ENCODE measurements at places on chromosomes 3 and 15.
A peak's percentile ranks its signal among the peaks of the same experiment; 100 is the strongest.

DNA sequence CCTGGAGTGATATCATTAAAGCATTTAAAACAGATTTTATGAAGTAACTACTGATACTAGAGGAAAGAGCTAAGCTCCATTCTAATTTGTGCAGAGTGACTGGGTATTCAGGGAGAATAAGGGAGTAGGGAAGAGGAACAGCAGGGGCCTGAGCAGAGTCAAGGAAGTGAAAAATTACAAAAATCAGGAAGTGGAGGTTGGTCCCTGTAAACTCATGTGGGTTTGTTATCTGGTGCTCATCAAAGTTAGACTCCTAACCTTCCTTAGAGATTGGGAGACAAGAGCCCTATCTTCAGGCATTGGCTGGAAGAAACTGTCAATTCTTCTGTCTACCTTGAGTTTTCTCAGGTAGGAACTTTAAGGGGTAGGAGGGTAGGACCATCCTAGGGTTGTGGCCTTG is 82.5 kb downstream of the NEK11 start:
- DNase-seq = no peak

DNA sequence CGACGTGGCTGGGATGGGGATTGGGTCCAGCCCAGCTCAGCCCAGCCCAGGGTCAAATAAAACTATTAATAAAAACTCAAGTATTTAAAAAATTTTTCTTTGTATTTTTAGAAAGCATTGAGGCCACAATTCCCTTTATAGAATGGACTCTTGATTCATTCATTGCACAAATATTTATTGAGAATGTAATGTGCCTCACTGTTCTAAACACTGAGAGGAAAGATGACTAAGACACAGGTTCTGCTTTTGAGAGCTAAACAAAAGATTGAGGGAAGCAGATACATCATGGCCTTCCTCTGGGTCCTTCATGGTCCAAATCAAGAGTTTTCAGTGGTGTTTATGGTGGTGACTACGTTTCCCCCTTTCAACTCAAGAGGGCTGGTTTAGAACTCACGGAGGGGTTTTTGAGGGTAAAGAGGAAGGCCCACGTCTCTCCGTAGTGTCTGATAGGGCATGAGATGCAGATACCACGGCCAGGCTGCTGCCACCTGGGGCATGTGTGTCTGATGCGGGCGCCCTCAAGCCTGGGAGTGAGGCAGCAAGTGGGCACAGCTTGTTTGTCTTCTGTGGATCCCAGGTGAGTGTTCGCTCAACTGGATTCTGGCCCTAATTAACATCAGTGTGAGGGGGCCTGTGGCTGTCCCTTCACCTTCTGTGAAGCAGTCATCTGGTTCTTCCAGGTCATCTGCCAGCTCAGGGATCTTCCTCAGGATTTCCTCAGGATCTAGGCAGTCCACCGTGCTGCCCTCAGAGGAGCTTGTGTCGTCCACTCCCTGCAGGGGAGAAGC is 73.5 kb upstream of the SCN5A start:
- no peak for DNase-seq

GRCh38 chr3:45498532-45498931 is 96.0 kb upstream of the LIMD1 start:
- DNase-seq = no peak

- no peak for DNase-seq
Measured at GRCh38 chr3:13015286-13016082, 57.7 kb downstream of the IQSEC1 start.

GRCh38 chr15:69673291-69673881 is 220.8 kb downstream of the RPLP1 start:
- no peak for DNase-seq

- no peak for DNase-seq
Measured at GRCh38 chr3:153328690-153329089, 166.7 kb downstream of the RAP2B start.

- DNase-seq = no peak
Measured at GRCh38 chr3:47885168-47885567, 82.2 kb downstream of the DHX30 start.

DNA sequence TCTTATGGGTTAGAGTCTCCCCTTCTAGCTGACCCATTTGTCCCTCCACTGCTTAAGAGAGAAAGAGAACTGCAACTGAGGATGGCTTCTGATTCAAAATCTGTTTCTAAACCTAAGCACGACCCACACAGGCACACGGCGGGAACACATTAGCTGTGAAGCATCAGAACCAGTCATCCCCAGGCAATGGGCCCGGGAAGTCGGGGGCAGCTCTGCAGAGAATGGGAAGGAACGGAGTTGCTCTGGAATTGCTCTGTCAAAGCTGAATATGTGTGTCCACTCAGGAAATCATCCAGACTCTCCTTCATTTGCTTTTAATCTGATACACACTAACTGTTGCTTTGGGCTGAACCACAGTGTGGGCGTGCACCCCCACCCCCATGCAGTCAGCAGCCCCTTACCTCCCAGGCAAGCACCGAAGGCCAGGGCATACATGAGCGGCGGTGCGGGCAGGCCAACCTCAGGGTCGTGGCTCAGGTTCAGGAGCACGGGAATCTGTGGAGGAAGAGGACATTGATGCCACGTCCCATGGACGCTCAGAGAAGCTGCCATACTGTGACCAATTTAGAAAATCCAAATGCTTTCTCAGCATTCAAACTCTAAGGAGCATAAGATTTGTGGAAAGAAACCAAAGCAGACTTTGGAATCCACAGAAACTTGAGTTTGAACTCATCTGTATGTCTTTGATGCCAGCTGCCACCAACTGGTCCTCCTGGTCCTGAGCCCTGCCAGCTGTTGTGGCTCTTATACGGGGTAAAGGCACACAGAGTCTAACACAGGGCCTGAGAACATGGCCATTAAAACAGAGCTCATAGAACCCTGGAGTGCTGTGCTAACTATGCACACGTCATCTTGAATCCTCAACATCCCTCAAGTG is 247.9 kb downstream of the OCA2 start:
- DNase-seq = no peak

DNA sequence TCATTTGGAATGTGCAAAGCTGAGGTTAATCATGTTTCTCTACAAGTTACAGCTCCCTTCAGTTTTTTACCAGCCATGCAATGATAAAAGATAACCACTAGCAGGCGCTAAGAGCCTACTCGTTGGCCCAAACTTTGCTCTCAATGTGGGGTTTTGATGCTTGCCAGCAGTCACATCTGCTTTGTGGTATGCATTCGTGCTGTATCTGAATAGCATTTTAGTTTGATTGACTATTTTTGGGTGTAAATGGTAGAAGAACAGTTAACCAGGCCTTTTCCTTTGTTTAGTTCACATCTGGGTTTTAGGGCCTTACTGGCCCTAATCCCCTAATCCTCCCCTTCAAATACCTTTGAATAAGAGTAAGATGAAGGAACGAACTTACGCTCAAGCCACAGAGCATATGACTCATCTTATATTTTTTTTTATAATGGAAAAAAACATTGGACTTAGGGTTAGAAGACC is 4.4 kb upstream of the CLDN11 start:
- peak; percentile 44 for DNase-seq

GRCh38 chr3:122257644-122258364 is 67.2 kb upstream of the CSTA start:
- DNase-seq = no peak

- no peak for DNase-seq
Measured at GRCh38 chr15:101528108-101528916, 38.8 kb upstream of the PCSK6 start.

GRCh38 chr15:85329561-85330422 is 50.6 kb upstream of the AKAP13 start:
- no peak for DNase-seq

- DNase-seq = no peak
Measured at GRCh38 chr3:57518276-57518915, 25.7 kb downstream of the DNAH12 start.

- no peak for DNase-seq
Measured at GRCh38 chr3:166360720-166361119, 523.5 kb upstream of the BCHE start.

- no peak for DNase-seq
Measured at GRCh38 chr15:27500206-27500605, 529.2 kb downstream of the GABRG3 start.

- no peak for DNase-seq
Measured at GRCh38 chr3:138405486-138405885, 28.9 kb upstream of the ESYT3 start.

DNA sequence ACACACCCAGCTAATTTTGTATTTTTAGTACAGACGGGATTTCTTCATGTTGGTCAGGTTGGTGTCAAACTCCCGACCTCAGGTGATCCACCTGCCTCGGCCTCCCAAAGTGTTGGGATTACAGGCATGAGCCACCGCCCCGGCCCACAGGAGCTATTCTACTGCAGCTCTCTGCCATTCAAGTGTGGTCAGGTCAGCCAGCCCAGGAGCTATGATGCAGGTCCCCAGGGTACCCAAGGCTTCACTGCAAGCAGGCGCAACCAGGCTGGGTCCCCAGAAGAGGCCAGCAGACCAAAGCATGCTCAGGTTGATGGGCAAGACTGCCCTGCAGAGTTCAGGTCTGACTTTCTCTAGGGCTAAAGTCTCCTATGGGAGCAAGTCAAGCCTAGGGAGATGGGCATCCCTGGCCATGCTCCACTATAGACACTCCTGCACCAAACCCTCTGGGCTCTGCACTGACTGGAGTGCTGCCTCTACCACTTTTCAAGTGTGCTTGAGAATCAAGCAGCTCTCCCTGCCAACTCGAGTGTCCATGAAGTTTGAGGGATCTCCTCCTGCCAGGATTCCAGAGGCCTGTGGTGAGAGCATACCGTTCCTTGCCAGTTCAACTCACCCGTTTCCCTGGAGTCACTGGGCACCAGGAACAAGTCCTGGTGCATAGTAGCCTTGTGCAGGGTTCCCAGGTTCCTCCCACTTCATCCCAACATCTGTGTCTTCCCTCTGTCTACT is 30.9 kb downstream of the MYO9A start:
- DNase-seq = no peak

DNA sequence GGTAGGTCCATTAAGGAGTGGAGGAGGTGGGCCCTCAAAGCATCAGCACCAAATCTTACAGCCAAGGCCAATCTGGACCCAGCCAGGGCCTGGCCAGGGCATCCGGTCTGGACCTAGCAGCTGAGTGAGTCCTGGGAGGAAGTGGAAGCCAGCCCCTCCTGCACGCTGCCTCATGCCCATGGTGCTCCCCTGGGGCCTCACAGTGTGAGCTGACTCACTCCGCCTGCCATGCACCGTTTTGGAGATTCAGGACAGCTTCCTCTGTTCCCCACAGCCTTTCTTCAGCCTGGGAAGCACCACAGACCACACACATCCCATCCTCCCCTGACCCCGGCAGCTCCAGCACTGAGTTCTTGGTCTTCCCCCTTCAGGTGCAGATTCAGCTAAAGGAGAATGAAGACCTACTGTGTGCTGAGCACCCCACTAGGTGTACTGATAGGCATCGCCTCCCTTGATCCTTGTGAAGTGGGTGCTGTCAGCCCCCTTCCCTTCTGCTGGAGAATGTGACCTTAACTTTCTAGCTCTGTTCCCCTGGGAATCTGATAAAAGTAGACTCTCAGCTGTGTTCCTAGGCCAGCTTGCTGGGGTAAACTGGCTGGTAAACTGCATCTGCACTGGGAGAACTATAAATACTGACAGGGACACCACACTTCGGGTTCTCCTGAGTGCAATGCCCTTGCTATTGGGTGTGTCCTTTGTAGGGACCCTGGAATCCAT is 36.8 kb upstream of the SEC13 start:
- DNase-seq = no peak

DNA sequence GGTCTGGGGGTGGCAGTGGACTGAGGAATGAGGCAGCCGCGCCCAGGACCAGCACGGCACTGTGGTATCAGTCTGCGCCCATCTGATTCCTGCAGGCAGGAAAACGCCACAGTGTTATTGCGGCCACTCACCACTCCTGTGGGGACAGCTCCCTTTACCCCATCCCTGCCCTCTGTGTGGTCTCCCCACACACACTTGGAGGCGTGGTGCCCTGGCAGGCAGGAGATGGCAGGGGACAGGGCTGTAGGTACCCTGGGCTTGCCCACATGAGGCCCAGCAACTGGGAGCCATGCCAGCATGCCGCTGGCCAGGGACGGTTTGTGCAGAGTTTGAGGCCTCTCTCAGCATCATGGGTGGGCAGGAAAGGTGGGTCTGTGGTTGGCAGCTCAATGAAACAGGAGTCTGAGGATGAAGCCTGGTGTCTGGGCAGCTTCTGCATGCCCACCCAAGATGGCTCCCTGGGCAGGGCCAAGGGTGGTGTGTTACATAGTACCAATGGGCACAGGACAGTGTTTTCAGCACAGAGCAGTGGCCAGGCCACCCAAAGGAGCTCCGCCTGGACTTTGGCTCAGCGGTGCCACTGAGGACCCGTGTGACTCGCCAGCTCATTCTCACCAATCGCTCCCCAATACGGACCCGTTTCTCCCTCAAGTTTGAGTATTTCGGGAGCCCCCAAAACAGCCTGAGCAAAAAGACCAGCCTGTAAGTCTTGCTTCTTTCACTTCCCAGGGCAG is 27.2 kb downstream of the ACAA1 start:
- DNase-seq = no peak

GRCh38 chr3:69867941-69868505 is 128.8 kb downstream of the MITF start:
- DNase-seq = no peak

- DNase-seq = no peak
Measured at GRCh38 chr15:88091444-88092016, 165.0 kb downstream of the NTRK3 start.

DNA sequence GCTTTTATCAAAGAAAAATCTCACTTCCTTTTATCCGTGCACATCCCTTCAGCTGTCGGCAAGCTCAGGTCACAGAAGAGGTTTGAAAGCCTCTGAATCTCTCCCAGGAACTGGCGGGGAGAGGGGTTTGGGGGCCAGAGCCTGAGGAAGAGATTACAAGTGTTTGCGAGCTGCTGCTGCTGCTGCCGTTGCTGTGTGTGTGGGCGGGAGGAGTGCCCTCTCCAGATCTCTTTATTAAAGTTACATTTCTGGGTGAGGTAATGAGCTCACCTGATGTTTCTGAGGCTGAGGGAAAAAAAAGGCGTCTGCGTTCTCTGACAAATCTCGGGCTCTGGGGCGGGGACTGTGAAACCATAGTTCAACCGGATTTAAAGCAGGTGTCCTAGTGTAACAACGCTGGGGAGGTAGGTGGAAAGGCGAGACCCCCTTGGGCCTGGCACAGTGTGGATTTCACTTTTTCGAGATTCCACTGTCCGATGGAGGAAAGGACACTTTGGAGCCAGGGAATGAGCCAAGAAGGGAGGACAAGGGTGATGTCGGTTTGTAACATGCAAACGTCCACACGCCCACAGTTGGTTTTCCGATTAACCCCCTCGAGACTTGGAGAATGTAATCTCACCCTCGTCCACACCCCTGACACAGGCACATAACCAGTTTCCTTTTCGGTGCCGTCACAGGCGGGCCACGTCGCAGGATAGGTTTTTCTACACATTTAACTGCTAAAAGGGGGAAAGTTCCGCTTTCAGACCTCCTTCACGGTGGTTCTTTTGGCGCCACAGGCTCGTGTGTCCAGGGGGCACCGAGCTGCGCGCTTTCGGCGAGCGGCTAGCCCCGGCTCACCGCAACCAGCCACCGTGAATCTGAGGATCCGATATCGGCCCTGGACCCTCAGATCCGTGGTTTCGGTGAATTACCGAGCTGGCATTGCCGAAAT is 2.1 kb downstream of the ALCAM start:
- peak; percentile 72 for DNase-seq

GRCh38 chr3:72932416-72932815 is 44.6 kb downstream of the GXYLT2 start:
- DNase-seq = no peak
